ENCODE measurements at places on chromosomes 13 and 19.
A peak's percentile ranks its signal among the peaks of the same experiment; 100 is the strongest.

GRCh38 chr13:94764576-94765321 is 52.4 kb upstream of the SOX21 start:
- DNase-seq = no peak

DNA sequence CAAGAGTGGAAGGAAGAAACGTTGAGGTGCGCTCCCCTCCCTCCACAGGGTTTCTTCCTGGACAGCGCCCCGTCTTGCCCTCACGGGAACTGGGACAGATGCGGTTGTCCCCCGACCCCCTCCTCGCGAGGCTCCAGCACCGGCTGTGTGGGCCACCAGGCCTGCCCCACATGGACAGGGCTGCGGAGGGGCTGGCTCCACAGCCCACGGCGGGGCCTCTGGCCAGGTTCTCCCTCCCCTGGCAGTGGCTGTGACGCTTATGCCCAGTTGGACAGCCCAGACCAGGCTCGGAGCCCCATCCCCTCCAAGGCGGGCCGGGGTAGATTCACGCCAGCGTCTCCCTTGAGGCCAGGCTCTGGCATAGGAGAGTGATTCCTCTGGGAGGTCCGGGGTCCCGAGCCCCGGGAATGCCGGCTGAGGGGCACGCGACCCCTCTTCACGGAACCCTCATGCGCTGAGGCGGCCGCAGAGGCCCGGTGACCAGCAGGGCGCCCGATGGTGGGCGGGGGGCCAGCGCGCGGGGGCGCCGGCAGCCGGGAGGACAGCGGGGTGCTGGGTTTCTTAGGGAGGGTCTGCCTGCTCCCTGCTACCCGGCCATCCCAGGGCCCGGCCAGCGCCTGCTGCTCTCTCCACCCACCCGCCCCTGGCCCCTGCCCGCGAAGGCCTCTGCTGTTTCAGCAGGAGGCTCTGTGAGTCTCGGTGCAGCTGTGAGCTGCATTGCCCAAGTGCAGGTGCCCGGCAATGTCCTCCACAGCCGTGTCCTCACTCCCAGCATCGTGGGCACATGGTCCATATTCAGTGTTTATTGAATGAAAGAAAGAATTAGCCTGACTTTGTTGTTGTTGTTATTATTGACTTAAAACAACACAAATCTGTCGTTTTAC is 20.3 kb upstream of the GAS6 start:
- DNase-seq = no peak

GRCh38 chr13:113297370-113298042 is 467 bp downstream of the LAMP1 start:
- DNase-seq = peak; percentile 33

- no peak for DNase-seq
Measured at GRCh38 chr13:73519396-73520116, 460.8 kb downstream of the KLF5 start.

DNA sequence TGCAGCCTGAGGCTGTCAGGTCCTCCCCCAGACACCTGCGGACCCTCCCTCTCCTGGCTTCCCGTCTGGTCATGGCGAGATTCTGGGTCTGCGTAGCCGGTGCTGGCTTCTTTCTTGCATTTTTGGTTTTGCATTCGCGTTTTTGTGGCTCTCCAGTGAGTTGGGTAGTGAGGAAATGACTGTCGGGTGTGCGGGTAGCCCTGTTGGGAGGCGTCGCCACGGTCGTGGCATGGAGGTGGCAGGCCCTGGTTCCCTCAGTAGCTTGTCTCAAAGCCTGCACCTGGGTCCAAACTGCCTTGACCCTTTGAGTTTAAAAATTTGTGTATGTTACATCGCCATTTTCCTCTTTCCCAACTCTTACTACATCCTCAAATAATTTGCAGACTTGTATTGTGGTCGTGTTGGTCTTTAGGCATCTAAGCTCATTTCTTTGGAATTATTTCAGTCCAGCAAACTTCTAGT is 344 bp downstream of the NHLRC3 start:
- DNase-seq = no peak

GRCh38 chr19:41570179-41570578 is 5.8 kb upstream of the CEACAM21 start:
- no peak for DNase-seq

GRCh38 chr19:9835507-9835949 is 410 bp downstream of the PIN1 start:
- no peak for DNase-seq

DNA sequence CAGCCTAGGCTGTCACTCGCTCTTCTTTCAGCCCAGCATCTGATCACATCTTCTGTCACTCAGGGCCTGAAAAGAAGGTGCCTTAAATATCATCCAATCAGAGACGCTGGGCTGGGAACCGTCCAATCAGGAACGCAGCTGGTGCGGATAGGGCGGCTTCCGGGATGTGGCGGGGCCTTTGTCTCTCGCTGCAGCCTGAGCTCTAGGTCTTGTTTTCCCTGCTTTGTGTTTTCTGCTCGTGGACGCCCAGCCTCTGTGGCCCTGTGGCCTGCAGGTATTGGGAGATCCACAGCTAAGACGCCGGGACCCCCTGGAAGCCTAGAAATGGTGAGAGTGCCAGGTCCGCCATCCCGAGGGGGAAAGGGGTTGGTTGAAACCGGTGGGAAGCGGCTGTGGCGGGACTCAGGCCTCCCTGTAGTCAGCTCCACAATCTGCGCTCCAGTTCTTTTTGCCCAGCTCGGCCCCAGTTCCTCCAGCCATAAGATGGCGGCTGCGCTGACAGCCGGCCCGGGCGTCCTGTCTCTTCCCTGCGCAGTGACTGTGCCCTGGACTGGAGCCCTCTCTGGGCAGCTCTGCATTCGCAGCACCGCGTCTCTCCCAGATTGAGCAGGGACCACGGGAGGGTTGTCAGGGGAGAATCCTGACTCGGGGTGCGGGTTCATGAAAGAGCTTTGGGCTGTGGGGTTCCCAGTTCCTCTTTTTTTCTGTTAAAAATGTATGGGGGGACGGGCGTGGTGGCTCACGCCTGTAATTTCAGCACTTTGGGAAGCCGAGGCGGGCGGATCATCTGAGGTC is at the start of gene ZNF85:
Gene ZNF85, plus strand, starts transcription at position 175 of the 795 bp plus-strand sequence. Its CDS starts 150 bp downstream, at position 325.
- DNase-seq = peak; percentile 84

DNA sequence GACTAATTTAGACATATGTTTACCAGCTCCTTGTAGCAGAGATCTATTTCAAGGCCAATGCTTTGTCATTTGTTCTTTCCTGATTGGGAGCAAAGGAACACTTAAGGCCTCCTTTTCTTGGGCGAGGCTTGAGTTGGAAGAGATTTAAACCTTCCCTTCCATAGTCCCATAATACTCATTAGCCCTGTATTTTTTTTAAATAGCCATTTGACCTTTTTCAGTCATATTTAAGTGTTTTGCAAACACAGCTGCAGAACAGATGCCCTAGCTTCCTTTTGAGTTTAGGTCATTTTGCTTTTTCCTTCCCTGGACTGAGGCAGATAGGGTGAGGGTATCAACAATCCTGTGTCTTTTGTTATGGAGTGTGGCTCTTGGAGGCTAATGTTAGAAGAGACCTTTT is 198.3 kb downstream of the NBEA start:
- DNase-seq = no peak

- no peak for DNase-seq
Measured at GRCh38 chr13:51000571-51001260, 91.1 kb downstream of the RNASEH2B start.
